Femur (tissue), 1 donor: ENCODE measurements at places on chromosomes 6 and 20.
A peak's percentile ranks its signal among the peaks of the same experiment; 100 is the strongest.

- DNase-seq, result no peak
These were observed 33.0 kb downstream of the GHRH start for GRCh38 chr20:37228656-37229055.

GRCh38 chr6:35343092-35343834 is 905 bp downstream of the PPARD start:
- peak; percentile 58 for DNase-seq

DNA sequence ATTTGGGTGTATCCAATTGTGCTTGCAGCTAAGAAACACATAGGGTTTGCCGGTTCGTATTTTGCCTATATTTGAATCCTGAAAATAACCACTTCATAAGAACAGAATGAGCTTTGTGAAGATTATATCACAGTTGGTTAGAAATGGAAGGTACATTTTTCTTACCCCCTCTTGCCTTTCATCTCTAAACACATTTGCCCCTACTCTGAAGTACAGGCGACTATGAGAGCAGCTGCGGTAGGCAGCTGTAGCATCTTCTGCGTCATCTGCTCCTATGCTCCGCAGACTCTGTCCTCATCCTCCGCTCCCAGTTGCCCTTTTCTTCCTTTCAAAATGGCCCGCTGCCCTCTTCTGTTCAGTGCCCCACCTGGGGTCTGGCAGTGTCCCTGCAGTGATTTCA is 47.6 kb upstream of the REV3L start:
- DNase-seq, result peak; percentile 33

GRCh38 chr6:161232010-161232409 is 41.9 kb downstream of the AGPAT4 start:
- DNase-seq, result no peak

- DNase-seq, result peak; percentile 79
These were observed at the start of gene MYMX for GRCh38 chr6:44216677-44217331. TSS of gene MYMX (plus strand) at chr6:44216926. CDS start at chr6:44217472, 546 bp downstream.

DNA sequence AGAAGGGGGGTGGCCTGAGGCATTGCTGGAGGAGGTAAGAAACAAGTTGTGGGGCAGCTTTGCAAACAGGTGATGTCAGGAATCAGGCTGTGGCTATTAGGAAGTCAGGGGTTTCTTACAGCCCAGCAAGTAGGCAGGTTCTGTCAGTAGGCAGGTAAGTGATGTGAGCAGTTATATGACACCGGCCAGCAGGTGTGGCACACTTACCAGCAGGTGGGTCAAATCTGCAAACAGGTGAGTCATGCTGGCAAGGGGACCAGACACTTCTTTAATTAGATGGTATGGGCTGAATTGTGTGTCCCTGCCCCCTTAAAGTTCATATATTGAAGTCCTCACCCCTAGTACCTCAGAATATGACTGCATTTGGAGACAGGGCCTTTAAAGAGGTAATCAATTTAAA is 16.4 kb upstream of the ENPP4 start:
- DNase-seq, result no peak

GRCh38 chr20:48826883-48827771 is 672 bp downstream of the PREX1 start:
- no peak for DNase-seq

GRCh38 chr6:149212892-149213801 is 104.4 kb upstream of the TAB2 start:
- DNase-seq, result no peak

DNA sequence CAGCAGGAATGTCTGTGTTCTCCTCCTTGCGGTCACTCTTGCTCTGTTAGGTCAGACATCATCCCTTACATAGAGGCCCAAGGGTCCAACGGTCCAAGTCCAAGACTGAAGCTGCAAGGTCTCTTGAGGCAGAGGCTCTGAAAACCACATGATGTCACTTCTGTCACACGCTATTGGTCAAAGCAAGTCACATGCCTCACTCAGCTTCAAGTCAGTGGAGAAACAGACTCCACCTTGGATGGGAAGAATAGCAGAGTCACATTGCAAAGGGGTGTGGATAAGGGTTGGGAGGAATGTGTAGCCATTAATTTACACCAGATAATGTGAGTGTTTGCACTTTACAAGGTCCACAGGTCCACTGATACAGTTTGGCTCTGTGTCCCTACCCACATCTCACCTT is 17.5 kb downstream of the SLC52A3 start:
- no peak for DNase-seq

DNA sequence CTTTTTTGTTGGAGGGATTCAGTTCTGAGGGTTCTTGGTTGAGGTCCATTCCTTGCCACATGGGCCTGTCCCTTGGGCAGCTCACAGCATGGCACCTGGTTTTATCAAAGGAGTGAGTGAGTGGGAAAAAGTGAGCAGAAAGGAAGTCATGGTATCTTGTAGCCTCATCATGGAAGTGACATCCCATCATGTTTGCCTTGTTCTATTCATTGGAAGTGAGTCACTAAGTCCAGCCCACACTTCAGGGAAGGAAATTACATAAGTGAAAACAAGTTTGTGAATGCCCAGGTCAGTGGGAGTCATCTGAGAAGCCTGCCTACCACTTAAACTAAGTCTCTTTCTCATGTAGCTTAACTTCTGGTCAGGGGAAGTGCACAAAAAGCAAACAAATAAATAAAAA is 32.8 kb upstream of the ZNFX1 start:
- no peak for DNase-seq

GRCh38 chr20:49452011-49452482 is 30.4 kb downstream of the KCNB1 start:
- no peak for DNase-seq

- peak; percentile 60 for DNase-seq
These were observed 31.5 kb downstream of the NINL start for GRCh38 chr20:25553819-25554296.

GRCh38 chr6:33171016-33171879 is 21.0 kb downstream of the COL11A2 start:
- no peak for DNase-seq

DNA sequence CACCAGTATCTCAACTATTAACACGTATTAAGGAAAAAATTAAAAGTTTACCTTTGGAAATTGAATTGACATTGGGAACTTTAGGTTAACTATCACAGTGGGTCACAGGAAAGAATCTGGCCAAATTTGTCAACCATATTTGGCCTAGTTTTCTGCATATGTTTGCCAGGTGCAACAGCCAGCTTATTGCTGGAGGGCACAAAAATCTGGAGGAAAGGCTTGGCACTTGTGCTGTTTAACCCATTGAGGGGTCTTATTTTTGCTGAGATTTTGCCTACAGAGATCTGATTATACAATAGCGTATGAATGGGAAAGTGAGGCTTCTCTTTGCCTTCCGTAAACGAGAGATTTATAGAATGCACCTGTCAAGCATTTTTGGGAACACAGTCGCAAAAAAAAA is 190.4 kb downstream of the PRL start:
- DNase-seq, result no peak

- no peak for DNase-seq
These were observed 107.4 kb upstream of the MAP7 start for GRCh38 chr6:136657666-136658065.

DNA sequence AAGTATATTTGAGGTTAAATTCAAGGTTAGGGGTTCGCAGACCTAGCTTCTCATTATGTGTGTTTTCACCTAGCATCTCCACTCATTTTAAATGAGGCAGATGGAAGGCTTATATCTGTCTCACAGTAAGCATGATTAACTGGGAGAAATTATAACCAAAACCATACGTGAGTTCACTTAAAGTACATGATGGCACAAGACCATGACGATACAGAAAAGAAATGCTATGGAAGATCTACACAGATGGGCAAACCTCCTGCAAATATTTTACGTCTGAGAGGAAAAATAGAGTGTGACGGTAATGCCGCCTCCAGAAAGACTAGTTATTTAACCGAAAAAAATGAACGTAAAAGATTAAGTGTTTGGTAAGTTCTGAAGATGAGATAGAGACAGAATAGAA is 337.8 kb downstream of the FARS2 start:
- no peak for DNase-seq

DNA sequence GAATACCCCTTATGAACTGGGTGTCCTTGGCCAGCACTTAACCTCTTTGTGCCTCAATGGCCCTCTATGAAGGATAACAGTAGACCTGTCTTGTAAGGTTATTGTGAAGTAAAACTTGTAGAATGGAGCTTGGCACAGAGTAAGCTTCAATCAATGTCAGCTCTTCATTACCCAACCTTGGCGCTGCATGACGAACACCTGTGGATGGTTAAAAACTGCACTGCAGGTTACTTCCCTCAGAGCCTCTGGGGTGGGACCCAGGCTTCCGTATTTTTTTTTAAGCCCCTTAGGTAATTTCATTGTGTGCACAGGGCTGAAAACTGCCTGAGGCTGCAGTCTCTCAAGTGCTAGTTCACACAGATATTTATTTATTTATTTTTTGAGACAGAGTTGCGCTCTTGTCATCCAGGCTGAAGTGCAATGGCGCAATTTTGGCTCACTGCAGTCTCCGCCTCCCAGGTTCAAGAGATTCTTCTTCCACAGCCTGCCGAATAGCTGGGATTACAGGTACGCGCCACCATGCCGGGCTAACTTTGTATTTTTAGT is 42.8 kb upstream of the SLC23A2 start:
- DNase-seq, result no peak

- DNase-seq, result no peak
These were observed 38.7 kb downstream of the TRDN start for GRCh38 chr6:123598011-123598410.

DNA sequence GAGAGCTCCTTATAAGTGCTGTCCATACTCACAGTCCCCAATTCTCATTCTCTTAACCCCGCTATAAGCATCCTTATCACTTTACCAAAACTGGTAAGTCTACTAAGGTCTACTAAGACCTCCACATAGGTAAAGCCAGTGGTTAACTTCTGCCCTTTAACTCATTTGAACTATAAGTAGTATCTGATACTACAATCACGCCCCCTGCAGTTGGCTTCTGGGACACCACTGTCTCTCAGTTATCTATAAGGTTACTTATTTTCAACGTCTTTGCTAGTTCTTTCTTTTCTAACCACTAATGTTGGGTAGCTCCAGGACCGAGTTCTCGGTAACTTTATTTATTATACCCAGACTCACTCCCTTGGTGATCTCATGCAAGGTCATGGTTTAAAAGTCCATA is 142.6 kb downstream of the ARHGAP18 start:
- DNase-seq, result no peak

- DNase-seq, result no peak
These were observed 3.1 kb downstream of the RAET1G start for GRCh38 chr6:149919834-149920225.

- no peak for DNase-seq
These were observed 50.0 kb downstream of the FOXF2 start for GRCh38 chr6:1439349-1439748.

GRCh38 chr6:165748390-165748789 is 85.3 kb upstream of the PDE10A start:
- DNase-seq, result no peak

GRCh38 chr6:33428224-33428965 is 8.5 kb downstream of the SYNGAP1 start:
- DNase-seq, result peak; percentile 44

DNA sequence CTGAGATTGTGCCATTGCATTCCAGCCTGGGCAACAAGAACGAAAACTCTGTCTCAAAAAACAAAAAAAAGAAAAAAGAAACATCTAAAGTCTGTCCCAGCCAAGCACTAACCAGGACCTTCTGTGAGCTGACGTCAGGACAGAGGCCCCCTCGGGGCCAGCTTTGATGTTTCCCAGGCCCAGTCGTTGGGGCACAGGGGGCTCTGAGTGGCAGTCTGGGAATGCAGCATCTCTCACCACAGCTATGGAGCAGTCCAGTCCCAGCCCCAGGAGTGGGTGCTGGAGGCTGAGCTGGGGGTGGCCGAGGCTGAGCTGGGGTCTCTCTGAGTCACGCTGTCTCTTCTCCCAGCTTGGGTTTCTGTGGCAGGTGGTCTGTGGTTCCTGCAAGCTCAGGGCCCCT is 46.0 kb upstream of the SRF start:
- DNase-seq, result no peak

DNA sequence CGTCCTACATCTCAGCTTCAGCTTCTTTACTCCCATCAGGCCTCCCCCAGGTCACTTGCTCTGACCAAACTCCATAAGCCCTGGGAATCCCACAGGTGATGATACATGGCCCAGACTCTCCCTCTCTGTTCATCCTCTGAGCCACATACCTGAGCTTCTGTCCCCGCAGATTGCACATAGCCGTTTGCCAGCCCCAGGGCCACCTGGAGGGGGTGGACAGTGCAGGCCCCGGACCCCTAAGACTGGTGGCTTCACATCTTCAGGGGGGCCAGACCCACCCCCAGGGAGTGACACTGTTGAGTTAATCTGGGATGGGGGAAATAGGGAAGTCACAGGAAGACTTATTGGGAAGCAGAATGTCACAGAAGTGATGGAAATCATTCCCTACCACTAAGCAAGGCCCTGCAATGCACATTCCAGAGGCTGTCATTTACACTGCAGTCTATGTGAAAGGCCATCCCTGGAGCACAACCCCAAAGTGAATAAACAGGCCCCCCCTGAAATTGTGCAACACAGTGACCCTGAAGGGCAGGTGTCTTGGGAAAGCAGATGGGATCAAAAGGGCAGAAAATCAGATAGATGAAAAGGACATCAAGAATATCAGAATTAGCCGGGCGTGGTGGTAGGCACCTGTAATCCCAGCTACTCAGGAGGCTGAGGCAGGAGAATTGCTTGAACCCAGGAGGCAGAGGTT is 2.2 kb downstream of the RXRB start:
- DNase-seq, result no peak

DNA sequence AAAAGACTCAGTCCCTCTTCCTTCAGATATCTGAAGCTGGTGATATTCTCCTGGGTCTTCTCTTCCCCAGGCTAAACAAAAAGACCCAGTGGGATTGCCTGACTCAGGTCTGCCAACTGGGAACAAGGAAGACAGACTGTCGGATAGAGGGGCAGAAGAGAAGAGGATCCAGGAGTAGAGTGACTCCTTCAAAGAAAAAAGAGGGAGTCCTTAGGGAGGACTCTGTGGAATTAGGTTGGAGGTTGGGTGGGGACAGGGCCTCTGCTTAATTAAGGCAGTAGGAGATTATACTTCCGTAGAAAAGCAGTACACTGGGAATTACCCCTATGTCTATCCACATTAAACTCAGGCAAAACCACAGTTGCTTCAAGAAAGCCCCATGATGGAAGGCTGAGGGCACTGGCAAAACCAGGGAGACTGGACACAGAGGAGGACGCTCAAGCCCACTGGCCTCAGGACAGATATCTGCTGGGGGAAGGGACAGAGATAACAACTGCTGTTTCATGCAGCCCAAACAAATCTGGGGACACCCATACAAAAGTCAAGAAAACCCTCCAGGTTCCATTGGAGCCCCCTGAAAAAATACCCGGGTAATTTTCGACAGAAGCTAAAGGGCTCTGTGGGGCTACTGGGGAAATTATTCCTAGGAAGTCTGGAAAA is 5.7 kb downstream of the BCL2L1 start:
- no peak for DNase-seq

- no peak for DNase-seq
These were observed 20.2 kb upstream of the CD93 start for GRCh38 chr20:23106271-23106851.

GRCh38 chr20:43844778-43845614 is 69.7 kb upstream of the TOX2 start:
- DNase-seq, result peak; percentile 69

GRCh38 chr6:42249279-42249678 is 31.6 kb upstream of the MRPS10 start:
- DNase-seq, result no peak

- peak; percentile 67 for DNase-seq
These were observed 671 bp downstream of the TAPBP start for GRCh38 chr6:33313105-33313708.
